ENCODE measurements at places on chromosomes 3 and 15. TPM values are rescaled to one million over a fixed set of nuclear protein-coding genes. Genes with fewer than 3 reads are reported as not detected.

The B4GALT4 gene
- 14.8 TPM for total RNA-seq

DNA sequence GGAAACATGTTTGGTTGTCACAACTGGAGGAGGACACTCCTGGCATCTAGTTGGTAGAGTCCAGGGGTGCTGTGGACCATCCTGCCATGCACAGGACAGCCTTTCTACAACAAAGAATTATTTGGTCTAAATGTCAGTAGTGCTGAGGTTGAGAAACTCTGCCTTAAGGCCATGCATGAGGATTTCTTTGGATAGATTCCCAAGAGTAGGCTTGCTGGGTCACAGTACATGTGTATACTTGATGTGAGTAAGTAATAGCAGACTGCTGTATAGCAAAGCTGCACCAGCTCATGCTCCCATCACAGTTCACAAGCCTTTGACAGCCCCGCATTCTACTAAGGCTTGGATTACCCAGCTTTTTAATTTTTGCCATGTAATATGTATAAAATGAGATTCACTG, 151.3 kb downstream of the MFSD1 start:
- no peak for DNase-seq

- DNase-seq, result no peak
Observed at GRCh38 chr3:50582083-50582482, 12.8 kb downstream of the HEMK1 start.

DNA sequence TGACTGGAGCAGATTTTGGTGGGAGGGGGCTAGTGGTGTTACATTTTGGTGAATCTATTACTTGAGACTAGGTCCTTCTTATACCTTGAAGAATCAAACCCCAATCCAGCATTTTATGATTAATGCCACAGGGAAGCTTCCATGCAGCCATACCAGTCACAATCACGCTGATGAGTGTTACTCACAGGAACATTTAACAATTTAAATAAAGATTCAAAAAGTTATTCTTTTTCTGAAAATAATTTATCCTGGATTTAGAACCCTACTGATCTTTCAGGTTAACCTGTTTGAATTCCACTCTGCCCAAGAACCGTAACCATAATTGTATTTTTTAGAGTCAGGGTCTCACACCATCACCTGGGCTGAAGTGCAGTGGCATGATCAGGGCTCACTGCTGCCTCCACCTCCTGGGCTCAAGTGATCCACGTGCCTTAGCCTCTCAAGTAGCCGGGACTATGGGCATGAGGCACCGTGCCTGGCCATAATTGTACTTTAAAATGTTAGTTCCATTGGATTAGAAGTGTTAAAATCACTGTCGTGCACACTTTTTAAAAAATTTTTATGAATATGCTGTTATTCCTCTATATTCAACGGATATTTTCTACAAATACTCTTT, 929 bp upstream of the MTMR10 start:
- no peak for DNase-seq

DNA sequence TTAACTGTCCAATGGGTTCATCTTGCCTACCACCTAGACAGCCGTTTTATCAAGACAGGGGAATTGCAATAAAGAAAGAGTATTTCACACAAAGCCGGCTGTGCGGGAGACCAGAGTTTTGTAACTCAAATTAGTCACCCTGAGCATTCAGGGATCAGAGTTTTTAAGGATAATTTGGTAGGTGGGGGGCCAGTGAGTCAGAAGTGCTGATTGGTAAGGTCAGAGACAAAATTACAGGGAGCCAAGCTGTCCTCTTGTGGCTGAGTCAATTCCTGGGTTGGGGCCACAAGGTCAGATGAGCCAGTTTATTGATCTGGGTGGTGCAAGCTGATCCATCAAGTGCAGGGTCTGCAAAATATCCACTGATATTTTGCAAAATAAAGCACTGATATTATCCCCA, 29.9 kb upstream of the GPD1L start:
- no peak for DNase-seq

DNA sequence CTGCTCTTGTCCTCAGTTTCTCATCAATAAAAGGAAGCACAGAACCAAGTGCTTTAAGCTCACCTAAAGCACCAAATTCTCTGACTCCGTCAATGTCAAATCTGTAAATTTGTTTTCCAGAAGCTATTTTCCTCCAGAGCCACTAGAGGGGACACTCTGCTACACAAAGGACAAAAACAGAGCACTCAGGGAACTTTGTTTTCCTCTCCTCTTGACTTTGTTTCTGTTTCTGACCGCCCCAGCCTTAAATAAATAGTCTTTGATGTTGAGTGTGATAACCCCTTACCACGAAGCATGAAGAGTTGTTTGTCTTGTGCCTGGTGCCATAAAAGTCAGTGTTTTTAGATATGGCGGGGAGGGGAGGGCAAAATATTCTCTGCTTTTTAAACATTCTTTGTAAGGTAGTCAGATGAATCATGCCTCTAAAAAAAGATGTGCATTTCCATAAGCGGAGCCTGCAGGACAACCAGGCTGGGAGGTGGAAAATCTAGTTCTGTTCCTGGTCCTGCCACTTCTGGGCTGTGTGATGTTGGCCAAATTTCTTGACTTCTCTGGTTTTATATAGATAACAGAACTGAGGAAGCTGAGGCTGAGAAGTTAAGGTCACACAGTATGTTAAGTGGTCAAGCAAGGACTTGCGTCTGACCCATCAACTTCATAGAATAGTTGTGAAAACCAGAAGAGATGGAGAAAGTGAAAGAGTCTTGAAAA, 7.3 kb upstream of the ZBTB38 start:
- DNase-seq, result no peak

All from body of pancreas (tissue), 4 donors.